Activated CD4-positive, alpha-beta T cell treated with anti-CD3 and anti-CD28 coated beads, Interleukin-2, amount 10 ng/mL, durations not matched to agents 24 days and 14 days (primary cell): ENCODE measurements at places on chromosomes 12 and 14. TPM values are rescaled to one million over a fixed set of nuclear protein-coding genes. Genes with fewer than 3 reads are reported as not detected.

- H3K4me1 ChIP-seq, result no peaks in the 10 kb centered on the region
- peaks cover 33% of the 10 kb centered on the region for H3K27me3 ChIP-seq
- no peaks in the 10 kb centered on the region for H3K36me3 ChIP-seq
- DNase-seq, result no peak
- no peak overlapping the region for H3K4me3 ChIP-seq
Observed at GRCh38 chr14:61218767-61219166, 62.4 kb downstream of the TMEM30B start.

Gene RNASE9
- total RNA-seq, result not detected in 2 replicates

Gene SERPINA12
- not detected in 2 replicates for total RNA-seq

GRCh38 chr12:26425587-26426260 lies 230.4 kb downstream of the SSPN start:
- no peak overlapping the region for H3K4me3 ChIP-seq
- no peaks in the 10 kb centered on the region for H3K27me3 ChIP-seq
- peaks cover 9% of the 10 kb centered on the region for H3K4me1 ChIP-seq
- peaks cover 8% of the 10 kb centered on the region for H3K36me3 ChIP-seq
- no peak overlapping the region for H3K27ac ChIP-seq

Gene GALNT8
- 0.82 and 0.99 TPM in 2 replicates for total RNA-seq

DNA sequence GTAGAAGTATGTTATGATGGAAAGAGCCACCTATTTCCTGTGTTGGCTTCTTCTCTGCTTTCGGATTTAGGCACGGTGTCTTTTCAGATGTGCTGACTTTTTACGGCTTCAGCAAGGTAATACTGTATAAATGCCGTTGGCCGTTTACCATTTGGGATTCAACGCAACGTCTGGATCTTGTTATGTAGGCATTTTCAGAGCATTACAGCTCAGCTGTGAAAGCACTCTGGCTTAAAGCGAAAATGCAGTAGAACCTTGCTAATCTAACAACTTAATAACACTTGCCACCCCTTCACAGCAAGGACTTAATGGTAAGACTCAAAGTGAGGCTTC lies 229.9 kb downstream of the EFCAB11 start:
- no peaks in the 10 kb centered on the region for H3K27me3 ChIP-seq
- H3K36me3 ChIP-seq, result peaks cover 2% of the 10 kb centered on the region
- peaks cover 58% of the 10 kb centered on the region for H3K4me1 ChIP-seq
- DNase-seq, result peak; percentile 81

DNA sequence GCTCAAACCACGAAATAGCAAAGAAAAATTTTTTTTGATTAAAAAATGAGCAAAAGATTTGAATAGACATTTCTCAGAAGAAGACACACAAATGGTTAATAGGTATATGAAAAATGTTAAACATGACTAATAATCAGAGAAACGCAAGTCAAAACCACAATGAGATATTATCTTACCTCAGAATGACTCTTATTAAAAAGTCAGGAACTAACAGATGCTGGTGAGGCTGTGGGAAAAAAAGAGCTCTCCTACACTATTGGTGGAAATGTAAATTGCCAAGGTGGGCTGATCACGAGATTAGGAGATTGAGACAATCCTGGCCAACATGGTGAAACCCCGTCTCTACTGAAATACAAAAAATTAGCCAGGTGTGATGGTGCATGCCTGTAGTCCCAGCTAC lies 315.5 kb upstream of the FLRT2 start:
- H3K4me3 ChIP-seq, result no peak overlapping the region
- H3K27me3 ChIP-seq, result no peaks in the 10 kb centered on the region
- H3K4me1 ChIP-seq, result no peaks in the 10 kb centered on the region
- no peak for DNase-seq
- no peaks in the 10 kb centered on the region for H3K36me3 ChIP-seq

GRCh38 chr14:31939934-31940333 lies 137.2 kb upstream of the ARHGAP5 start:
- H3K27ac ChIP-seq, result no peak overlapping the region
- H3K4me1 ChIP-seq, result peaks cover 22% of the 10 kb centered on the region
- no peak for DNase-seq
- no peak overlapping the region for H3K4me3 ChIP-seq

- H3K36me3 ChIP-seq, result no peaks in the 10 kb centered on the region
- peak; percentile 39 for DNase-seq
- H3K4me3 ChIP-seq, result no peak overlapping the region
- H3K27me3 ChIP-seq, result peaks cover 19% of the 10 kb centered on the region
Observed at GRCh38 chr12:1908758-1909157, 9.7 kb downstream of the CACNA2D4 start.

DNA sequence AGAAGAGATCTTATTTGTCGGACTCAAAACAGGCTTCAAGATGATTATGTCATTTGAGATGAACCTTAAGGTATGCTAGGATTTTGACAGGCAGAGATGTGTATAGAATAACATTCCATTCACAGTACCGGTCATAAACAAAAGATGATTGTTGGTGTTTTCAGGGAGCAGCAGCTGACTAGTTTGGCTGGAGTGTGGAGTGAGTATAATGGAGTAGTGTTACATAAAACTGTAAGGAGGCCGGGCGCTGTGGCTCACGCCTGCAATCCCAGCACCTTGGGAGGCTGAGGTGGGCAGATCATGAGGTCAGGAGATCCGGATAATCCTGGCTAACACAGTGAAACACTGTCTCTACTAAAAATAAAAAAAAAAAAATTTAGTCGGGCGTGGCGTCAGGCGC lies 23.9 kb downstream of the SERPINA10 start:
- peaks cover 6% of the 10 kb centered on the region for H3K27me3 ChIP-seq
- H3K4me3 ChIP-seq, result no peak overlapping the region
- no peaks in the 10 kb centered on the region for H3K4me1 ChIP-seq
- H3K27ac ChIP-seq, result no peak overlapping the region
- no peaks in the 10 kb centered on the region for H3K36me3 ChIP-seq
- no peak for DNase-seq

DNA sequence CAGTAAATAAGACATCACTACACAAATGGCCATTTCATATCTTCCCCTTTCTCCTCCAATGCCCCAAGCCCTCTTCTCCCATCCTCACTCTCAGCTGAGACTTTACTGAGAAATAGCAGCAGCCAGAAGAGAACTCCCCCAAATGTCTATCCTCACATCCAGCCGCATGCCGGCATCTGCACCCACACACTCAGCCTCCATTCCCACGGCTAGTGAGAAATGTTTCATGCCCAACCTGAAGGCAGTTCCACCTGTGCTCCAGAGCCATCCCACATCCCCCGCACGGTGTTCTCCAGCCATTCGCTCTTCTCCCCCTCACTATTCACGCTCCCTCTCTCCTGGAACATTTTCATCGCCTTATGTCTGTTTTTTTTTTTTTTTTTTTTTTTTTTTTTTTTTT lies 208.7 kb upstream of the DIO3 start:
- no peak for DNase-seq
- no peak overlapping the region for H3K27ac ChIP-seq
- H3K36me3 ChIP-seq, result no peaks in the 10 kb centered on the region
- H3K27me3 ChIP-seq, result no peaks in the 10 kb centered on the region
- H3K4me3 ChIP-seq, result no peak overlapping the region

- H3K36me3 ChIP-seq, result peaks cover 44% of the 10 kb centered on the region
- DNase-seq, result no peak
- peaks cover 1% of the 10 kb centered on the region for H3K27me3 ChIP-seq
- H3K4me3 ChIP-seq, result no peak overlapping the region
- peaks cover 37% of the 10 kb centered on the region for H3K4me1 ChIP-seq
Observed at GRCh38 chr12:12510141-12510540, 52.5 kb downstream of the DUSP16 start.

DNA sequence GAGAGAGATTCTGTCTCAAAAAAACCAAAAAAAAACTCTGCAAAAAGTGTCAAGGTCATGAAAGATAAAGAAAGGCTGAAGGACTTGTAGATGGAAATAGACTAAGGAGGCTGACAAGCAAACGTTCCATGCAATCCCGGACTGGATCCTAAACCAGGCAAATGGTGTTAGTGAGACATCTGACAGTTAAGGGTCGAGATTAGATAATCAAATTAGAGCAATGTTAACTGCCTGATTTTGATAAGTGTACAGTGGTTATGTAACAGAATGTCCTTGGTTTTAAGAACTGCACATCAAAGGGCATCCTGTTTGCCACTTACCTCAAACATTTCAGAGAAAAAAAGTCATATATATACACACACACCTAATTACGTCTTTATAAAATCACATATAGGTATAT lies 3.5 kb upstream of the RAN start:
- H3K27me3 ChIP-seq, result no peaks in the 10 kb centered on the region
- no peak overlapping the region for H3K4me3 ChIP-seq
- H3K27ac ChIP-seq, result no peak overlapping the region
- no peak for DNase-seq
- H3K36me3 ChIP-seq, result peaks cover 10% of the 10 kb centered on the region

DNA sequence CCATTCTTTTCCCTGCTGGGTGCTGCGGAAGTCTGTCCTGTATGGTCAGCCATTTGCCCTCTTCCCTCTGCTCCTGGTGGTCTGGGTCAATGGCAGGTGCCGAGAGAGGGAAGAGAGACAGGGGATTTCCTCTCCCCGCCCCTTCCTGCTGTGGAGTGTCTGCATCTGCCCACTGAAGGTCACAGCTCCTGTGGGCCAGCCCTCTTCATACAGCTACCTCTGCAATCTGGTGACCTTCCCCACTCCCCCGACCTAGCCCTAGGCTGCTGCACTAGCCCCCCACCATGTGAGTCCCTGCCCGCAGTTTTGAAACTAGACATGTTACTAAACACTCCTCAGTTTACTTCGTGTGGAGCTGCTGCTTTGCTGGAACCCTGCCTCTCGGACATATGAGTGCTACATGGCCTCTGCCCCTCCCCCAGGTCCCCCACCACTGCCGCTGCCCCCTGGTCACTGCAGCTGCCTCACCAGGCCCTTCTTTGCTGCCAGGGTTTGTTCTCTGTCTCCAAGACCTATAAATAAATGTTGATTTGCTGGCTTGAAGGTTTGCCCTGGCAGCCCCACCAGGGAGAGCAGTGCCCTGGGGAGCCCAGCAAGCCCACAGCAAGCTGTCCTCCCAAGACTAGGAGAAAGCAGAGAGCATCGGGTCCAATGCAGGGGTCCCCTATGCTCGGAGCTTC lies 102.9 kb downstream of the DPF3 start:
- H3K4me1 ChIP-seq, result peaks cover 8% of the 10 kb centered on the region
- H3K4me3 ChIP-seq, result no peak overlapping the region
- no peaks in the 10 kb centered on the region for H3K36me3 ChIP-seq
- H3K27me3 ChIP-seq, result no peaks in the 10 kb centered on the region
- no peak for DNase-seq

GRCh38 chr14:23708343-23708742 lies 72.2 kb downstream of the DHRS2 start:
- H3K36me3 ChIP-seq, result no peaks in the 10 kb centered on the region
- no peak for DNase-seq
- no peak overlapping the region for H3K27ac ChIP-seq
- no peaks in the 10 kb centered on the region for H3K4me1 ChIP-seq
- H3K27me3 ChIP-seq, result peaks cover 15% of the 10 kb centered on the region

Gene KRT71
- not detected in 2 replicates for total RNA-seq

Gene NANOG
- total RNA-seq, result not detected in 2 replicates

DNA sequence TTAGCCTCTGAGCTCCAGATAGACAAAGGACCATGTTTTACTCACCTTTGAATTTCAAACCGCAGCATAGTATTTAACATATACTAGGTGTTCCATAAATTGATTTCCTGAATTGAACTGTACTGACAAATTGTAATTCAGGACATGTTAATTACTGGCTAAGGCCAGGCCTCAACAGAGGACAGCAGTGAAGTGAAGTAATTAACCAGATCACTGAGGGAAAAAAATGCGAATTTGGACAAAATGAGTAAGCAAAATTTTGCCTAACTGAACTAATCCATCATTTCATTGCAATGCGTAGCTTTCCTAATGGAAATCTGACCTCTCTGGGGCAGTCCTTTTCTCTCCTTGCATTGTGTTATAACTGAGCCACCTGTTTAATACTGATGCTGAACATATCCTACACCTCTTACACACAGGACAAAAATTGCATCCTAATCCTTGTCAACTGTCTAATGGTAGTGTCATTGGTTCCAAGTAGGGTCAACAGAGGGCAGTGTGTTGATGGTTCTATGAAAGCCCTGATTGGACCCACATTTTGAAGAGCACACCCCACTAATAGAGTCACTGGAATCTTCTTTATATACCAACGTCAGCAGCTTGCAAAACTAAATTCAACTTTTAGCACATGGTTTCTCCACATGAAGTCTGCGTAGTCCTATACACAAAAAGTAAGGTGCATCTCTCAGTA lies 148.4 kb downstream of the SLC25A21 start:
- no peak for DNase-seq
- H3K4me1 ChIP-seq, result no peaks in the 10 kb centered on the region
- no peaks in the 10 kb centered on the region for H3K27me3 ChIP-seq
- no peak overlapping the region for H3K27ac ChIP-seq

DNA sequence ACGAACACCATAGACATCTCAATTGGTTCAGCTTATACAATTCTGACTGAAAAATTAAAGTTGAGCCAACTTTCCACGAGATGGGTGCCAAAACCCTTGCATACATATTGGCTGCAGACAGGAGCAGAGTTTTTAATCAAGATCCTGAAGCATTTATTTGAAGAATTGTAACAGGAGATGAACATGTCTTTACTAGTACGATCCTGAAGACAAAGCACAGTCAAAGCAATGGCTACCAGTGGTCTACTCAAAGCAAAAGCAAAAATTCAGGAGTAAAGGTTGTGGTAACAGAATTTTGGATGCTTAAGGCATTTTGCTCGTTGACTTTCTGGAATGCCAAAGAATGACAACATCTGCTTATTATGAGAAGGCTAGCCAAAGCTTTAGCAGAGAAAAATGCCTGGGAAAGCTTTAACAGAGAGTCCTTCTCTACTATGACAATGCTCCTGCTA lies 20.7 kb downstream of the ZDHHC17 start:
- H3K27me3 ChIP-seq, result no peaks in the 10 kb centered on the region
- H3K4me1 ChIP-seq, result peaks cover 5% of the 10 kb centered on the region
- no peak for DNase-seq
- peaks cover 4% of the 10 kb centered on the region for H3K36me3 ChIP-seq
- no peak overlapping the region for H3K4me3 ChIP-seq
- no peak overlapping the region for H3K27ac ChIP-seq

Gene TEX52
- total RNA-seq, result 0.17 TPM in 1 of 2 replicates, not detected in the other

DNA sequence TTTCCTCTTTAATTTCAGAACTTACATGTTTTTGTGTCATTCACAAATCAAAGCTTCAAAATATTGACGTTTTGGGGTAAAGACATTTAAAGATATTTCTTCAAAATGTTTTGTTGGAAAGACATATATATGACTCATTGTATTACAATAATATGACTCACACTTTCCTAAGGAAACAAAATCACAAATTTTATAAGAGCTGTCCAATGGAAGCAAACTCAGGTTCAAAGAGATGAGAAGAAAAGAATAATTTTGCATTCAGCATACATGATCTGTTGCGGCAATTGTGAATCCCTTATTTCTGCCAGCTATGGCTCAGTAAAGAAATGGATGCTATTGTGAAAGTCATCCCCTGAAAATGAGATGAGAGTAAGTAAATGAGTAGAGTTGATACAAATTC lies 82.7 kb downstream of the GRIP1 start:
- no peak overlapping the region for H3K4me3 ChIP-seq
- no peak overlapping the region for H3K27ac ChIP-seq
- H3K36me3 ChIP-seq, result no peaks in the 10 kb centered on the region
- DNase-seq, result no peak

Gene ZC2HC1C
- total RNA-seq, result 0.82 and 1.6 TPM in 2 replicates

GRCh38 chr12:101862245-101862644 lies 15.1 kb upstream of the DRAM1 start:
- no peak for DNase-seq
- no peak overlapping the region for H3K27ac ChIP-seq
- H3K27me3 ChIP-seq, result no peaks in the 10 kb centered on the region
- H3K4me3 ChIP-seq, result no peak overlapping the region
- H3K36me3 ChIP-seq, result peaks cover 3% of the 10 kb centered on the region
